GM10248 (cell line): ENCODE measurements at places on chromosomes 1 and 21.

- DNase-seq = no peak
These were observed 6.9 kb upstream of the GPR153 start for GRCh38 chr1:6267686-6268322.

DNA sequence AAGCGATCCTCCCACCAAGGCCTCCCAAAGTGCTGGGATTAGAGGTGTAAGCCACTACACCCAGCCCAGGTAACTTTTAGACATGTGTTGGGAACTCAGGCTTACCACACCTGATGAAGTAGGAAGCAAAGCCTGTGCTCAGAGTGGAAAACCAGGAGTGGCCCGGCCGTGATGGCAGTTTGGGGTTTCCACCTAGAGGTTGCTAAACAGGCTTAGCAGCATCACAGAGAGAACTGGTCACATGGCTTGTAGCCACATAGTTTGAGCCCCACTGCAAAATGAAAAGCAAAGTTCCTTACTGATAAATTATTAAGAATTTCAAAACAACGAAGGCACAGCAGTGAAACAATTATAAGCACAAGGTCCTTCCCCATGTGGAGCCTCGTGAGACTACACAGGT lies 142.6 kb upstream of the CXADR start:
- DNase-seq = no peak

DNA sequence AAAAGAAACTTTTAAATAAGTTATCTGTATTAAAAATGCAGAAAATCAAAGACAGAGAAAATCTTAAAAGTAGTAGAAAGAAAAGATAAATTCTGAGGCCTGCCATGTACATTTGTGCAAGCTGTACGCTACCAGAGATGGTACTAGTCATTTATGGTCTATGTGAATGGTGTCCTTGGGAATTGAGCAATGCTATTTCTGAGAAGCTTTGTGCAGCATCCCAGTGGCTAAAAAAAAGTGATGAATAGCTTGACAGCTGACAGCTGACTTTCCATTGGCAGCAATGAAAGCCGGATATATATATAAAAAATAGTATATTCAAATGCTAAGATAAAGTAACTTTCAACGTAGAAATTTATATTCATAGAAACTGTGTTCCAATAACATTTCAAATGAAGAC lies 58.8 kb upstream of the KCTD3 start:
- no peak for DNase-seq

DNA sequence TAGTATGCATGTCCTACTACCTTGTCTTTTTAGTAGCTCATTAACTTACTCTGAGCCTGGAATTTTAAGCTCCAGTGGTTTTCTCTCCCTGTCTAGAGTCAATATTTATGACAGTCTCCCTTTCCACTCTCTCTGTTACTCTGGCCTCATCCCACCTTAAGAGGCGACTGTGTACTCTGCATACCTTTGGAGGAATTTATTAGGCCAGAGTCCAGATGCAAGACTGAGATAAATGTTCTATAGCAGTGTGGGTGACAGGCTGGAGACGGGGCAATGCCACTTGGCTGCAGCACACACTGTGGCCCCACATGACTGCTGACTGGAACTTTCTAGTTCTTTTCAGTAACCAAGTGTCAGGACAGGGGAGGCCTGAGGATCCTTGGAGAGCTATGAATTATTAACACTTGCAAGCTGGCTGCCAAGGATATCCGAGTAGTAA lies 4.1 kb upstream of the PDZK1 start:
- DNase-seq = no peak

DNA sequence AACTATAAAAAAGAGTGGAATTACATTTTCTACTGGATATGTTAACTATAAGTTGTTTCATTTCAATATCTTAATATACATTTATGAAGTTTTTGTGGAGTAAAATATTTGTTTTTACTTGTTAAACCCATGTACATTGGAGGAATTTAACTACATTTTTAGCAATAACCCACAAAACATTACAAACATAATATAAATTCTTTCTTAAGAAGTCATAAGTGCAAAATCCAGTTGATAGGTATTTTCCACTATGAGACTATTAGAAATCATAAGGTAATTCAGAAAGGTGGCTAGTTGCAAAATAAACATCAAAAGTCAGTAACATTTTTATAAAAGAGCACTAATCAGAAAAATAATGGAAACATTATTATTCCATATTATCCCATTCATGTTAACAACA lies 73.9 kb upstream of the RRP15 start:
- no peak for DNase-seq

DNA sequence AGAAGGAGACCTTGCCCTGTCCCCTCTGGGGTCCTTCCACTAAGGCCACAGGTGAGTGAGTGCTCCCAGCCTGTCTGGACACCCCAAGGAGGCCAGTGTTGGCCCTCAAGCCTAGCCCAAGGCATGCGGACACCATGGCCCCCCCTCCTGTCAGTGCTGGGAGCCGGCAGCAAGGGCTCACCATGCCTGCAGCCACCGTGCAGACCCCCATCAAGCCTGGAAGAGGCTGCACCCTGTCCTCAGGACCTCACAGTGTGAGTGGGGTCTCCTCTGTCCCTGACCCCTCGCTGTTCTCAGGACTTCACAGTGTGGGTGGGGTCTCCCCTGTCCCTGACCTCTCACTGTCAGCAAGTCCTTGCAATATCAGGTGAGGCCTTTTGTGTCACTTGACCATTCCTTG lies 33.2 kb upstream of the PRSS38 start:
- DNase-seq = no peak

DNA sequence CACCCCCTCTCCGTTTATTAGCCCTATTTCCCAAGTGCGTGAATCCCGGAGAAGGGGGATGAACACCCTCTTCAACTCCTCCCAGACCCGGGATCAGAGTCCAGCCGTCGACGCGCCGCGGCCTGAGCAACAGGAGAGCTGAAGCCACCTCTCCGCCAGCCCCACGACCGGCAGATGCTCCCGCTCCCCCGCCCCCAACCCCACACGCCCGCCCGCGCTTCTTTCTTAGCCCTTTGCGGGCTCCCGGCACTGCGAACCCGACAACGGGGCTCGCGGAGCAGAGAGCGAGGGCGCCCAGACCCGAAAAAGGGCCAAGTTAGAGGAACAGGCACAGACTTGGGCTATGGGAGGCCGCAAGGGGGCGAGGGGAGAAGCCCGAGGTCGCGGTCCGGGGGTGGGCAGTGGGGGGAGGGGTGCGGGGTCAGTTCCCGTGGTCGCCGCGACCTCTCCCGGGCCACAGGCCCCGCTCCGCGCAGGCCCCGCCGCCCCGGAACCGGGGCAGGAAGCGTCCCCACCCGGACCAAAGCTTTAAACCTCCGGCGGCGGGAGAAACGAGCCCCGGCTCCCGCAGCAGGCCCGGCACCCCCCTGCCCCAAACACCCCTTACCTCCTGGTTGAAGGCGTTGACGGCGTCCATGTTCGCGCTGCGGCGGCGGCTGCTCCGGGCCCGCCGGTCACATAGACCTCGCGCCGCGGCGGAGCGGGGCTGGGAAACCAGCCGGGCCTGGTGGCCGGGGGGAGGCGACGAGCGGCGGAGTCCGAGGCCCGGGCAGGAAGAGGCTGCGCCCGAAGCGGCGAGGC lies 662 bp downstream of the SCAF4 start:
- peak; percentile 59 for DNase-seq

- DNase-seq = no peak
These were observed 110.5 kb upstream of the COL6A1 start for GRCh38 chr21:45870851-45871615.
